ENCODE measurements at places on chromosomes 3 and 15.

DNA sequence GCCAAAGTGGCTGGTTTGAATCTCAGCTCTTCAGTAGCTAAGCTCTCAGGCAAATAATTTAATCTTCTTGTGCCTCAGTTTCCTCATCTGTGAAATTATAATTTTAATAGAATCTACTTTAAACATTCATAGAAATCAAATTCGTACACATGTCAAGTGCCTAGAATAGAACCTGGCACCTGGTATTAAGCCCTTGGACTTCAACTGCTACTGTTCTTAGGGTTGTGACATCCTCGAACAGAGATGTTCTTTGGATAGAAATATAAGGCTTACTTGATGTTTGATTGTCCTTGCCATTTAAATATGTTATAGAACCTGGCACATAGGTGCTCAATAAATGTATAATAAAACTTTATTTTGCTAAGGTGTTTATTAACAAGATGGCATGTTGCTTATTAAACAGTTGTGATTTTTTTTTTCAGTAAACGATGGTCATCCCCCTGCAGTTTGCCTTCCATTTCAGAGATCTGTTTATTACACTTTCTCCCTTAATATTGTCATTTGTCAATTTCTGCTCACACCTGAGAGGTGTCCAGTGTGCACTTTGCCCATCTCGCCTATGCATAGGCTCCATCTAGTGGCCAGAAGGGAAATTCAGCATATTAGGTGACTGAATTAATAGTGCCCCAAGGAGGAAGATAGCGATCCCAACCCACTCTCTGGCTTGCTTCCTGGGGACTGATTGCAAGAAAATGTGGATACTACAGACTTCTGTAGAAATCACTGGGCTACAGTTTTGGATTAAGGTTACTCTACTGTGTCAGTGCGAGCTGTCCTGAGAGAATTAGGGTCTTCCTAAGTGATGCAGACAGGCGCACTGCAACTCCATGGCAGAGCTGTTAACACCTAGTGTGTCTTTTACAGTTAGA is 10.7 kb downstream of the IGF1R start:
- peak; percentile 52 for DNase-seq

GRCh38 chr15:69285834-69286233 is 12.9 kb upstream of the PAQR5 start:
- DNase-seq = no peak

GRCh38 chr3:169619793-169620192 is 43.7 kb downstream of the MECOM start:
- no peak for DNase-seq

DNA sequence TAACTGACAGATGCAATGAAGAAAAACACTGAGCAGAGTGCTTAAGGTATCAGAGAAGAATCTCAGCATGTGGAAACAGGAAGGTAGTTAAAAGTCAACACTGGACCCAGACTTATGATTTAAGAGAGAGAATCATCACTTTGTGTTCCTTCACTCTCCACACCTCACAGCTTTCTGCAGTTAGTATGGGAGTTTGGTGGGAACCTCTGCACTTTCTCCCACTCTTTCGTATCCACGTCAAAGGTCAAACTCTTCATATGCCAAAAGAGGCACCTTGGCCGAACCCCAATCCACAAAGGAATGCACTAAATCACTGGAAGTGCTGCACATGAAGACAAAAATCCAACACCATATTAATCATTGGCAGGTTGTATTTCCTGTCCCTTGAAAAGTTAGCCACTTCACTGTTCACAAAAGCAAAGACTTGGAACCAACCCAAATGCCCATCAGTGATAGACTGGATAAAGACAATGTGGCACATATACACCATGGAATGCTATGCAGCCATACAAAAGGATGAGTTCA is 361.2 kb downstream of the MAGI1 start:
- no peak for DNase-seq

- no peak for DNase-seq
These were observed 541.1 kb downstream of the AGBL1 start for GRCh38 chr15:86620641-86621349.

GRCh38 chr15:43314171-43314570 is 16.2 kb downstream of the LCMT2 start:
- DNase-seq = no peak

DNA sequence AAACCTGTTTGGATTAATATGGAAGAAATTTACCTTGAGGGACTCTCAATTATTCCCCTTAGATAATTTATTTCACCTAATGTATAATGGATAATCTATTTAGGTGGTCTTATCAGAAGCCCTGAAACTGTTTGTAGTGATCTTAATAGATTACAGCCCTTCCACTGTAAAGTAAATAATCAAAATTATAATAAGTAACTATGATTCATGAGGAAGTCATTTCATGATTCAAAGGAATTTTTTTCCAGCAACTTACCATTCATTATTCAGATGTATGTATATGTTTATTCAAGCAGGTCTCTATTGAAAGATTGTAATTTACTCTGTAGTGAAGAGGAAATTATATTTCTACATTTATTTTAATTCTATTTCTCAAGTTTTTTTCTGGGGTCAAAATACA is 250.6 kb upstream of the ROBO1 start:
- no peak for DNase-seq

DNA sequence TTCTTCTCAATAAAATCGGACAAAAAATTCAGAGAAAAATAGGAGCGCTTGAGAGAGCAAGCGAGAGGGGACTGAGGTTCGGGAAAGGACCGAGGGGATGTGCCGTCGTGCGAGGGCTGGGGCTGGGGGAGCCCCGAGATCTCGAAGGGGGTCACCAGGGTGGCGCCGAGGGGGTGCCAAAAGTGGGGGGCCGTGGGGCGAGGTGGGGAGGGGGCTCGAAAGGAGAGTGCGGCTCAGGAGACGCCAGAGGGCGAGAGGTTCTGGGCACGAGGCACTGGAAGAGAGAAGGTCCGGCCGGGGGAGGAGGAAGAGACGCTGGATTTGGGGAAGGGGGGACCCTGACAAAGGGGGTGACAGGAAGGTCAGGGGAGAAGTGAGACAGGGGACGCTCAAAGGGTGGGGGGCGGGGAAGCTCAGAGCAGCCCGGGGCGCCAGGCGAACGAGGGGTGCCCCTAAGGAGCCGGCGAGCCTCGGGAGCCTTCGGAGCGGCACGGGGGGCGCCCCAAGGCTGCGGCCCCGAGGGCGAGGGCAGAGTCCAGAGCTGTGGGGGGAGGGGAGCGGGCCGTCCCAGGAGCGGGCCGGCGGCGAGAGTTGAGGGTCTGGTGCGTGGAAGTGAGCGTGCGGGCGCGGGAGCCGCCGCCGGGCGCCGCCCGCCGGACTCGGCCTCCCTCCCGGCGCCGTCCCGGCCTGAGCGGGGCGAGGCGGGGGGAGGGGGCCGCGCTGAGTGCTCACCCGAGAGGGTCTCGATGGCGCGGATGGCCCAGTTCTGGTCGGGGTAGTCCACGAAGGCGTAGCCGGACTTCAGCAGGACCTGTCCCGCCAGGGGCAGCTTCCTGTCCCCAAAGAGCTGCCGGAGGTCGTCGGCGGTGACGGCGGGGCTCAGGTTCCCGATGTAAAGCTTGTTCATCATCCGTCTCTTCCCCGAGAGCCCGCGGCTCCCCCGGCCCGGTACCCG is 514 bp downstream of the IGF2BP2 start:
- peak; percentile 64 for DNase-seq

DNA sequence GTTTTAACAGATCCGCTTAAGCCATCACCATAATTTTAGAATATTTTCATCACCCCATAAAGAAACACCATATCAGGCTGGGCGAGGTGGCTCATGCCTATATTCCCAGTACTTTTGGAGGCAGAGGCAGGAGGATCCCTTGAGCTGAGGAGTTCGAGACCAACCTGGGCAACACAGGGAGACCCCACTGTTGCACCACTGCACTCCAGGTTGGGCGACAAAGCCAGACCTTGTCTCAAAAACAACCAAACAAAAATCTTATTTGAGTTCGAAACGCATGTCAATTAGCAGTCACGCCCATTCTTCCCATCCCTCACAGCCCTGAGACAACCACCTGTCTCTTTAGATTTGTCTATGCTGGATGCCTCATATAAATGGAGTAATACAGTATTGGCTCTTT is 119.9 kb downstream of the KLF13 start:
- DNase-seq = no peak

- DNase-seq = peak; percentile 72
These were observed 65.0 kb downstream of the AQR start for GRCh38 chr15:34904527-34904926.

- no peak for DNase-seq
These were observed 150.9 kb upstream of the IL12A start for GRCh38 chr3:159837725-159838124.

DNA sequence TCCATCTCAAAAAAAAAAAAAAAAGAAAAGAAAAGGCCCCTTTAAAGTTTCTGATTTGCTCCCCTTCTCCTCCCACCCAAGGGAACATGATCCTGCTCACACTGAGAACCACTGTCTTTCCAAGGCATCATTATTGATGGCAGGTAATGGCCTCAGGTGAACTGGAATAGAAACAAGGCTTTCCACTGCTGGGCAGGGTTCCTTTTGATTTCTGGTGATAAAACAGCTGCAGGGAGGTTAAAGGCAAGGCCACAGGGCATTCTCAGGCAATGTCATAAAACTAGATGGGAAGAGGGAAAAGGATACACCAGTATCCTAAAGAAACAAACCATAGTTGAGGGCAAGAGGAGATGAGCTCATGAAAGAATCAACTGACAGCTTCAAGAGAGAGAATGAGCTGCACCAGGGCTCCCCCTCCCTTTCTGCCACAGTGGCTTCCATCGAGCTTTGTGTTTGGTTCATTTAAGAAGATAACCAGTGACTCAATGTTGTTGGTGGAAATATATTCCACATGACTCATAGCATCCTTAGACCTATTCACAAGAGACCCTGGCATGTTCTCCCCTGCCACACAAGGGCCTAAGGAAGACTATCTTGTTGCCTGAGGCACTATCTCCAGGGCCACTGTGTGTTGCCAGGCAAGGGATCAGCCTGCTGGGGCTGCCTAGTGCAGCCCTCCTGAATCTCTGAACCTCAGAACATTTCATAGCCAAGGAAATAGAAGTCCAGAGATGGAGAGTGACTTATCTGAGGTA is 86.4 kb downstream of the WDR76 start:
- no peak for DNase-seq

DNA sequence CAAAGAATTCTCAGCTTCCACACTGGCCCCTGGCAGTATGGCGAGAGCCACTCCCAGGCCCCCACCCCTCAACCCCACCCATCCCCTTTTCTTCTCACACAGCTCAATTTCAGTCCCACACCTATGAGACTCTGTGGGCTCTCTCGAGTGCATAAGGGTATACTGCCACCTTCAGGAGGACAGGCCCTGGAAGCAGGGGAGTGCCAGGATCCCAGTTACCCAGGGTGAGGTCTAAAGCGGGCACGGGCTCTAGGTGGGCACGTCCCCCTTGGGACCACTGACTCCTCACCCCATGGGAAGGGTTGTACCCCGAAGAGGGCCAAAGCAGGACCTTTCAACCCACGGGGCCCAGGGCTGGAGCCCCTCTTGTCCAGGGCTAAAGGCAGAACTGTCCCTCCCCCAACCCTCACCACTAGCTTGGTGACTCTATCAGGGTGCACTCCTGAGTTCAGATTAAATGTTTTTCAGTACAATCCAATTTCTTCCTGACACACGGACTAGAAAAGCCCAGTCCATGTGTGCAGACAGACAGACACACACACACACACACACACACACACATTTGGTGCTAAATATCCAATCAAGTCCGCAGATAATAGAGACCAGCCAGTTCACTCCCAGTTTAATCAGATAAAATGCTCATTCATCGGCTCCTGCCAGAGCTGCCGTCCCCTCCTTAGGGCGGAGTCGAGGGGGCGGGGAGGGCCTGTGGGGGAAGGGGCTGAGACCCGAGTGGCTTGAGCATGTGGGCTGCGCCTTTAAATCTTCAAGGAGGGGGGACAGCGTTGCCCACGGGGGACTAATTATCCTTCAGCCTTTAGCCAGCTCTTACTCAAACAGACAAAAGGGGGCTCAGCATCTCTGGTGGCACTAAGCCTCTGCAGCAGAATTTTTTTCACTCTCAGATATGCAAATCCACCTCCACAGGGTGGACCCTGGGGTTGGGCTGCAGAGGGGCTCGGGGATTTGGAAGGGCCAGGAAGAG is 59.3 kb downstream of the CYP11A1 start:
- peak; percentile 24 for DNase-seq

DNA sequence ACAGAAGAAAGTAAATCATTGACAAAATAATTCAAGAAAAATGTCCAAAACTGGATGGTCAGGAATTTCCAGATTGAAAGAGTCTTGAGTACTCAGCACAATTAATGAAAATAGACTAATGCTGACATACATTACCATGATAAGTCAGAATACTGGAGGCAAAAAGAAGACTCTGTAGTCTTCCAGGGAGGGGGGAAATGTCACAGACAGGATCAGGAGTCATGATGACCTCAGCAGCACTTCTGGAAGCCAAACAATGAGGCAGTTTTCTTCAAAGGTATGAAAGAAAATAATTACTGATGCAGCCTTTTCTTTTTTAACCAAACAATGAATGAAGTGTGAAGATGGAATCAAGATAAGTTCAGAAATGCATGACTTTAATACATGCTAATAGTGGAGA is 30.1 kb upstream of the SLC22A13 start:
- DNase-seq = no peak

- DNase-seq = no peak
These were observed 381.4 kb downstream of the NTRK3 start for GRCh38 chr15:87874896-87875711.

- peak; percentile 67 for DNase-seq
These were observed 14.4 kb downstream of the RNU5B-1 start for GRCh38 chr15:65318870-65319356.

GRCh38 chr3:58899159-58899952 is 150.5 kb downstream of the CFAP20DC start:
- peak; percentile 66 for DNase-seq

DNA sequence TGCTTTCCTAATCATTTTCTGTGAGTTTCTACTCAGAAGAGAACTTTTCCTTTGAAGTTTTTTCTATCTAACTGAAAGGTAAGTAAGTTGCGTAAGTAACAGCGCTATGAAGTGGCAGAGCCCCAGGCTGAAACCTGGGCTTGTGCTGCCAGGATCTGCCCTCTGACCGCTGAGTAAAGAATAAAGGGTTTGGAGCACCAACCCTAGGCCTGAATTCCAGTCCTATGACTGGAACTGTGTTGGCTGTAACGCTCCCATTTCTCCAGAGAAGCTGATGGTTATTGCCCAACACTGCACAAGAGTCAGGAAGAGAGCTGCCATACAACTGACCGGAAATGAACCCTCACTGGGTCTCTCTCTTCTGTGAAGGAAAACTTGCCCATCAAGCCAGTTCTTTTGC is 87.0 kb downstream of the FOXB1 start:
- DNase-seq = no peak

GRCh38 chr3:191783024-191783423 is 322.1 kb downstream of the PYDC2 start:
- DNase-seq = no peak

- no peak for DNase-seq
These were observed at the start of gene CERS3 for GRCh38 chr15:100528833-100529428. Gene CERS3, minus strand, starts transcription at chr15:100528950. Its CDS starts 27,101 bp downstream, at chr15:100501849.

- DNase-seq = no peak
These were observed 17.1 kb downstream of the TJP1 start for GRCh38 chr15:29805043-29805707.

Data from erythroblast (primary cell).